Naive B cell (primary cell): ENCODE measurements at places on chromosomes 1 and 21.

DNA sequence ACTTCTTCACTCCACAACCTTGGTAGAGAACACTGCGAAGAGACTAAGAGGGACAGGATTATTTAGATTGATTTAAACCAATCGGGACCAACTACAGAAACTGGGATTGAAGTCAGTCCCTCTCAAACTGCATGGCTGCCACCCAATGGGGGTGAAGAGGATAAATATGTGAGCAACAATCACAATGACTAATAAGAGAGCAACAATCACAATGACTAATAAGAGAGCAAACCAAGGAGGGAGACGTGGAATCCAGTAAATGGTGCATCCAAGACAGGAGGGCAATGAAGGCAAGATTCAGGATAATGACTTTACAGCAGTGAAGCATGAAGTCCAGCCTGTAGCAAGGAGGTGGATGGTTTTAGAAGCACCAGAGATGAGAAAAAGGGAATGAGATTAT is 322.8 kb downstream of the TTLL7 start:
- DNase-seq: no peak

- DNase-seq: no peak
These were observed 27.8 kb downstream of the TMEM53 start for GRCh38 chr1:44646261-44647110.

DNA sequence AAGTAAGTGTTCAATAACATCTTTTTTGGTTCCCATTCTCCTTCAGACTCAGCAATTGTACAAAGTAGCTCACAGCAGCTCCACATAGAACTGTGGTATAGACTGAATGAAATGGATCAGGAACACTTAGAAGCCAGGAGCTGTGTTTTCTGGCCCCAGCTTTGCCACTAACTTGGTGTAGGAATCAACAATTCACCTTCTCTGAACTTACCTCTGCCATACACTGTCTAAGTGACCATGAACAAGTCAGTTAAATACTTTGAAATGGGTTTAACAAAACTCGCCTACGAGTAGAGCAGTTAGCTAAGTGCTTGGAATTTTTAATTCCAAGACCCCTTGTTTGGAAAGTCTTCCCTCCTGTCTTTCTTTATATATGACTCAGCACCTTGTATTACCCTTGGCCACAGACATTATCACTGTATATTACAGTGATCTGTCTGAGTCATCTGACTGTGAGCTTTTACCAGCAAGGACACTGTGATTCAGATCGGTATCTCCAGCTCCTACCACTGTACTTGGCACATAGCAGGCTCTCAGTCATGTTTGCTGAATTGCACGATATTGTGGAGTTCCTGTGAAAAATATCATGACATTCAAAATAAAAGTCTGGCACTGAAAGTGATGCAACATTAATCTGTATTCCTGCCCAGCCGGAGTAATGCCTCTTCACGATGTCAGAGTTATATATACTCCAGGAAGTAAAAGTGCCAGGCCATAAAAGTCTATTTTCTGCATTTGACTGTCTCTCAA is 101.7 kb upstream of the BEND5 start:
- DNase-seq: no peak

DNA sequence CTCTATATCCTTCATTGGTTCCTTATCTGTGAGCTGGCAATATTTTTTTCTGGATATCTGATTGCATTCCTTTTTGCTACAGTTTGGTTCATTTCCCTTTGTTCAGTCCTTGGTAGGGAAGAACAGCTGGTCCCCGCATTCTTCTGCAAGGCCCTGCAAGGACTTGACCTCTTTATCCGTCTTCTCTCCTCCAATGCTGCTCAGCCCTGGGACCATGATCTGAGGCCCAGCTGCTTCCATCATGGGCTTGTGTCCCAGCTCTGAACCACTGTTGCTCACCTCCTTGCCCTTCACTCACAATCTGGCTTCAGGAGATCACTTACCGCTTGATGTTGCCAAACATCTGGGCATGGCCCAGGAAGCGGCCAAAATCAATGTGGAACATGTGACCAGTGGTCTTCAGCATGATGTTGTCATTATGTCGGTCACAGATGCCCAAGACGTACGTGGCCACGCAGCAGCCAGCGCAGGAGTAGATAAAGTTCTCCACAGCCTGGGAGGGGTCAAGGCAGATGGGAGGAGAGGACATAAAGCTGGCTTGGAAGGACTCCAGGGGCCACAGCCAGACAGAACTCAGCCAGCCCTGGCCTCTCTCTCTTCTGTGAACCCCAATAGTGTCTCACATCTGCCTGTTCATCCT is 22.6 kb upstream of the PPP1R15B start:
- no peak for DNase-seq

DNA sequence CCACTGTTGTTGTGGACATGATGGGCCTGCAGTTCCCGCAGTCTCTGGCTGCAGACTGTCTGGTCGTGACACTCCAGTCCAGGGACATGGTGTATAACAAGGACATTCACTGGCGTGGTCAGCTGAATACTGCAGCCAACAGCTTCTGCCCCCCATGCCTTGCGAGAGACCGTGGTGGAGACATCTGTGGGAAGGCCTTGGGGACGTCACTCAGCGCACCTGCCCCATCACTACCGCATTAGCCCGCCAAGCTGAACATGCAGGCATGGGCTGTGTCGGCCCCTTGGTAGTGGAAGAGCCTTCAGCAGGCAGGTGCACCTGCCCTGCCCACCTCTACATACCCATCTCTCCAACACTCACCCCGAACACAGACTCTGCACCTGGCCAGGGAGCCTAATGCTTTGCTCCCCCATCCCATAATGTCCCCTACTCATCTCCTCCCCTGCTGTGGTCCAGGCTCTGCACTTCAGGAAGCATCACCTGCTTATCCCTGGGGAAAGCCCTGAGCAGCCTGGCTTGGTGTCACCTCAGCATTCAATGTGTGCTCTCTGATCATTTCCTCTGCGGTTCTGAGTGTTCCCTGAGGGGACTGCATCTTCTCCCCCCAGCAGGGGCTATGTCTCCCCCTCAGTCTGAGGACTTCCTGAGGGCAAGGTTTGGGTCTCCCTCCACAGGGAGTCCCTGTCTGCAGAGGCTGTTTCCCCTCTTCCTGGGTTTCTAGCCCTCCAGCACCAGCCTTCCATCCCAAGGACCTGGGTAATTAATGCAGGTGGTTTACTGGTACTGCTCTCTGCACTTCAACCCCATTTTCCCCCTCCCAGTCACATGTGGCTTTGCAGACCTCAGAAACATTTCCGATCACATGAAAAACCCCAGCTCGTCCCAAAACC is 3.2 kb downstream of the PGLYRP4 start:
- no peak for DNase-seq

DNA sequence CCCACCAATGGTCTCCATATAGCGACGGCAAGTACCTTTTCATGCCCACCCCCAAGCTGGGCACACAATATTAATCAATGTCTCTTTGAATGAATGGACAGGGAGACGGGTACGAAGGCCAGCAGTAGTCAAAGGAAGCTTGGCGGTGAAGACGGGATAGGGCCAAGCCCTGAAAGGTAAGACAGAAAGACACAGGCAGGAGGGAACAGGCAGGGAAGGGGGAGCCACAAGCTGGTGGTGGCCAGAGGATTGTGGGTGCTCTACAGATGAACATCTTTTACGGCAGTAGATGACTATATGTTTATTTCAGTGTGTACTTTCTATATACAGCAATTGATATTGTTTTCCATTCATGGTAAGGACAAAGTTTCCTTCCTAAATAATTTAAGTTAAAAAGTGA is 16.3 kb downstream of the CAPZB start:
- no peak for DNase-seq

DNA sequence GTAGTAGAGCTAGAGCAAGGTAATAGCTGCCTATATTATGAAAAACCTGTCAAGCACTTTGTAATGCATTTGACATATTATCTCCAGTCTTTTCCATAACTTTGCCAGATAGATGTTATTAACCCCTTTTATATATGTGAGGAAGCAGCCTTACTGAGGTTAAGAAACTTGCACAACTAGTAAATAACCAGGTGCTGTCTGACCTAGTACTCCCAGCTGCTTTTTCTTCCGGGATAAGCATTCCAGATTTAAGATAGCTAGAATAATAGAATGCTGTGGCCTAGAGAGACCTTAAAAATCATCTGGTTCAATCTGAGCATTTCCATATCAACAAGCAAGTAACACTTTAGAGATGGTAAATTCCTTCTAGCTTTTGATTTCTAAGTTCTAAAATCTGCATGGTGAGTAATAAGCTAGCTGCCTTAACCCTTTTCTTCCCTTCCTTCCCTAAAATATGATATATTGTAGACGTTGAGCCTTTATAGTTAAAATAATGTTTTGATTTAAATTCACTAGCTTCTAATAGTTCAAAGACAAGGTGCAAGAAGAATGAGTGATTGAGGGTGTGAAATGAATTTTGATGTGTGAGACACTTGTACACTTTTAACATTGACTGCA is 1.8 kb downstream of the SH3GLB1 start:
- no peak for DNase-seq

DNA sequence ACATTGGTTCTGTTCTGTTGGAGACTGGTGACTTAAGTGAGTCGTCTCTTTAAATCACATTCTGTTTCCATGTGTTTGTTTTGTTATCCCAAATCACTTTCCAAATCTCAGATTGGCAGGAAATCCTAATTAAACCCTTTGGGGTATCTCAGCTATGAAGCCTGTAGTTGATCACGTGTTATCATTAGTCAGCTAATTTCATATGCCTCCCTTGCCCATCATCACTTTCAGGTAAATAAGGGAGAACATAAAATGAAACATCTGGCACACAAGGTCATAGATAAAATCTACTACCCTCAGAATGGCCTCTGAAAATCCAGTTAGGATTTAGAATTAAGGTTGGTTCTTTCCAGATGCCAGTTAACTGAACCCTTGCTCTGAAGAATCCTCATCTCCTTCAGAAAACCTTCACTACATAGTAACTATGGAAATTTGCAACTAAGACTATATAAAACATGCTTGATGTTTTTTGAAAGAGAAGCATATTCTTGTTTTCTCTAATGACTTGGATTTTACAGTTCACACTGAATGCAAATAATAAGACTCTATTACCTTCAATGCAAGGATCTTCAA is 401.5 kb downstream of the DSCAM start:
- DNase-seq: no peak

DNA sequence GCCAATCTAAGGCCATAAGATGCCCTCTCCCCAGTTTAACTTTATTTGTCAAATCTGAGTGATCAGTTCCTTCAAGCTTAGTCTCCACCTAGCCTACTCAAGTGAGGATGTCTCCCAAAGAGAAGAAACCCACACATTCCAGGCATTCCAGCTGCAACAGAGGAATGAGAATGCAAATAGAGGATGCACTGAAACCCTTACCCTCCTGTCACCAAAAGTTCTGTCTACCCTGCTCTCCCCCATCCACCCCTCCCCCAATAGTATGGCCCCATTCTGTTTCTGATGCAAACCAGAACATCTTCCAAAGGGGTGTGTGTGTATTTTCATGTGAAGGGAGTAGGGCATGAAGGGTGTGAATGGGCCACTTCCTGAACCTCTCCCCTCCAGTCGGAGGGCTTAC is 3.0 kb downstream of the DUSP23 start:
- no peak for DNase-seq

DNA sequence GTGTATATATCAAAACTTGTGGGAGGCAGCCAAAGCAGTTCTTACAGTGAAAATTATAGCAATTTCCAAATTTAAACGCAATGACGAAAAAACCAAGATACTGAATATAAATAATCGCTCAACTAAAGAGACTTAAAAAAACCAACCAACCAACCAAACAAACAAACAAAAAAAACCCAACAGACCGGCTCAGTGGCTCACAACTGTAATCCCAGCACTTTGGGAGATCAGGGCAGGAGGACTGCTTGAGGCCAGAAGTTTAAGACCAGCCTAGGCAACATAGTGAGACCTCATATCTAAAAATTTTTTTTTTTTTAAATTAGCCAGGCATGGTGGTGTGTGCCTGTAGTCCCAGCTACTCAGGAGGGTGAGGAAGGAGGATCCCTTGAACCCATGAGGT is 23.4 kb downstream of the RPL5 start:
- no peak for DNase-seq

DNA sequence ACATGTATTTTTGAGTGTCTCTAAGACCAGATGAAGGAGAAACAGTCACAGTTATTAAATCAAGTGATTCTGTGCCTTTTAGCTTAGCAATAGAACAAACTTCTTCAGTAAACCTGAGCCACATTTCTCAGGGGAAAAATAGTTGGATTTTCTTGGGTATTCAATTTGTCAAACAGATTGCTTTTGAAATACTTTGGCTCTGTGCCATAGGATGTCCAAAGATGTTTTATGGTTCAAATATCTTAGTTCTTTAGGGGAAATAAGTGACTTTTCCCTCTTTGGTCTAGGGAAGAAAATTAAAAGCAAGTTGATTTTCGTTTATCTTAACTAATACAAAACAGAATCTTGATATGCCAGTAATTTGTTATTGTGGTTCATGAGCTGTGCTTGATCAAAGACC is 125.9 kb downstream of the ATP5PO start:
- no peak for DNase-seq

DNA sequence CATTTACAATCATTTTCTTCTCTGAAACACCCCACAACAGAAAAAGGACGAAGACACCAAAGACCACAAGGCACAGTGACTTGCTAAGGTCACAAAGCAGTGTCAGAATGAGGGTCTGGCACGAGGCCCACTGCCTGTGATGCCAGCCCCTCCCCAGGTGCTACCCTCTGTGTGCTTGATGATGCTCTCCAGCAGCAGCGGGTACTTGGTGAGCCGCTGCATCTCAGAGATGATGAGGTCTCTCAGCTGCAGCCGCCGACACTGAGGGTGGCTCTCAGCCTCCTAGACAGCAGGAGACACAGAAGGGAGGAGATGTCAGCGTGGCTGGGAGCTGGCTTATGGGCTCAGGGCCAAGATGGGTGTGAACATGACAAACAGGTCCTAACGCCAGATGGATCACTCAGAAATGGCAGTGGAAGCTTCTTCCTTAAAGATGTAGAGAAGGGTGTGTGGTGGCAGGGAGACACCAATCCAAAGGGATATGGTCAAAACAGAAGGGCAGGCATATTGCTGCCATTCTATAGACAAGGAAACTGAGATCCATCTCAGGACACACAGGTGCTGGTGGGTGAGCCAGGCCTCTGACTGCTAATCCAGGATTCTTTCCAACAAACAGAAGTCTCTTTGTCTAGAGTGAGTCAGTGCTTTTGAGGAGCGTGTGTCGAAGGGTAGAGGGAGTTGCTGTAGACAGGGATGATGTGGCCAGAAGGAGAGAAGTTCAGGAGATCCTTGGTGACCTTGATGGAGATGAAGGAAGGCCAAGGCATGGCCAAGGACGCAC is 25.6 kb downstream of the LRRC71 start:
- DNase-seq: no peak

- DNase-seq: no peak
These were observed at the start of gene CA14 for GRCh38 chr1:150257624-150258585. TSS of gene CA14 (plus strand) at chr1:150257774. CDS start at chr1:150258129, 355 bp downstream.

DNA sequence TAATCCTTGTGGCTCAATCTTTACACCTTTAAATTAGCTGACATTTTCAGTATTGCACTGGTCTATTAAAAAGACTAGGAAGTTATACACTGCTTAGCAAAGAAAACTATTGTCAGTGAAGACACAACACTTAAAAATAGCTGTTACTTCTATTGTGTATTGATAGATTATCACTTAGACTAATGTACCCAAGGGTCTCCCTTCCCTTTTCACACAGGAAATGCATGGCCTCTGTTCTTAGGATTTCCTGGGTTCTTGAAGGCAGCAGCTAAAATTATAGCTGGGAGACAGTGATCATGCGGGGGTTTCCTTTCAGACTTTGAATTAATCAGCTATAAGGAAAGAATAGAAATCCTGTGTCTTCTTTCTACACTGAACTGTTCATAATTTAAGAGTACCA is 12.8 kb downstream of the DIP2A start:
- no peak for DNase-seq
